ENCODE measurements at places on chromosomes 12 and 14.

- DNase-seq: no peak
Observed at GRCh38 chr14:81164167-81164774, 56.5 kb downstream of the GTF2A1 start.

GRCh38 chr14:33026850-33027430 lies 88.3 kb downstream of the NPAS3 start:
- DNase-seq: no peak

- DNase-seq: no peak
Observed at GRCh38 chr12:2944401-2945047, 14.7 kb upstream of the TEAD4 start.

DNA sequence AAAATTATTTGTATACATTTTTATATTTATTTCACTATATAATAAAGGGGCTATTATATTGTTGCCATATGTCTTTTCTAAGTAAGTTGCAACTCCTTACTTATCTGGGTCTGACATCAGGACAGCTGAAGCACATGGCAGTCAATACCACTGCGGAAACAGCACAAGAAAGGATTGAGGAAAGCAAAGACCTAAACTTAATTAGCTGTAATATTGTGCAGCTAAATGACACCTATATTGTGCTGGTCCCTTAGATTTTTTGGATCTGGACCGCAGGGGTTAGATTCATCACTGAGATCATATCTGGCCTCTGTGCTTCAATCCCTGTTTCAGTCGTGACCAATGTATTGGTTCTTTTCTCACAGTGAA lies 359.6 kb upstream of the DIO2 start:
- DNase-seq: no peak

- DNase-seq: no peak
Observed at GRCh38 chr12:19119440-19119839, 10.1 kb upstream of the PLEKHA5 start.

DNA sequence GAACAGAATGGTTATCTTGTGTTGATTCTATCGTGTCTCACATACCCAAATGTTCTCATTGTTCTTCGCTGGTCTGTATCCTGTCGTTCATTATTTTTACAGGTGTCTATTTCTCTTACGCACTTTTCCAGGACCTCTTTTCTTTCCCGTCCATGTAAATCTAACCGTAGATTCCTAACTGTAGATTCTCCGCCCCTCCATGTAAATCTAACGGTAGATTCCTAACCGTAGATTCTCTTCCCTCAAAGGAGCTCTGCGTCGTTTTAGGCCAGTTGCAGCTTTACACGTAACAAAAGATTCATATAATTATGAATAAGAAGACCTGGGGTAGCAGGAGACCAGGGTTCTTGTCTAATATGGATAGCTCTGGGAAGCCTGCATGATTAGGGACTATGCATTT lies 9.7 kb upstream of the ZNF605 start:
- DNase-seq: no peak

DNA sequence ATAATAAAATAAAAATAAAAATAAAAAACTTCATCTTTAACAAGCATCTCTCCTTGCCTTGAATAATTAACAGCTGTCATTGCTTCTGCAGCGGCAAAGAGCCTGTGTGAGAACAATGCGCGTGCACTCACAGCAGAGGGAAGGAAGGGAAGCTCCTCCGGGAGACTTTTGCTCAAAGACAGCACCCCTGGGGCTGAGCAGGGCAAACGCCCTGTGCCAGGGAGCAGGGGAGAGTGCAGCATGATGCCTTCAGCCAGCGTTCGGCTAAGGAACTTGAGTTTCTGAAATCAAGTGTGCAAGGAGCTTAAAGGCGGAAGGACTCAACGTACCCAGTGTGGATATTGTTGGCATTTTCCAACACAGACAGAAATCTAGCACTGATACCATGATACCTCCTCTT lies 120.5 kb downstream of the RIMBP2 start:
- no peak for DNase-seq

DNA sequence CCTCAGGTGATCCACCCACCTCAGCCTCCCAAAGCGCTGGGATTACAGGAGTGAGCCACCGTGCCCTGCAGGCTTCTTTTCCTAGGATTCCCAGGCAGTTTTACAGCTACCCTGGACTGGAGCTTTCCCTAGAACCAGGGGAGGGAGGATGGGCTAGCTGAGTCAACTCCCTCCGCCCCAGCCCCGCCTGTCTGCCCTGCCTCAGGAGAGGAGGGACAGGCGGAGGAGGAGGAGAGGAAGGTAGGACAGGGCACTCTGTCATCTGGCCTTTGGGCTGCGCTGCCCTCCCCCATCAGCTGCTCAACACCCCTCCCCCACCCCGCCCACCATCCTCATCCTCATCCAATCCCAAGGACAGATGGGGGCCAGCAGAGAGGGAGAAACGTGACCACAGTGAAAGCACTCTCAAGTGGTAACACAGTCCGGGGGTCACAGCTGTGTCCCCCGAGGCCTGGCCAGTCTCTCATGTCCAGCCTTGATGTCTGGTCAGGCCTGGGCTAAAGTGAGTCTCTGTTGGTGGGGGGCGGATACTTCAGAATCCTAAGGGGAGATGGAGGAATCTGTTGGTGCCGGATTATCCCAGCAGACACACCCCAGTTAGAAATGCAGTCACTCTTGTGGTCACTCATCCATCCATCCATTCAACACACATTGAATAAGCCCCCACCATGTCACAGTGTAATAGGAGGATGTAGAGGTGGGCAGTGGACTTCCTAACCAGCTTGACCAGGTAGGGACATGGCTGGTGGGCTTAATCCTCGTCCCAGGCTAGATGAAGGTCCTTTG lies 12.3 kb downstream of the FIGNL2 start:
- DNase-seq: no peak

DNA sequence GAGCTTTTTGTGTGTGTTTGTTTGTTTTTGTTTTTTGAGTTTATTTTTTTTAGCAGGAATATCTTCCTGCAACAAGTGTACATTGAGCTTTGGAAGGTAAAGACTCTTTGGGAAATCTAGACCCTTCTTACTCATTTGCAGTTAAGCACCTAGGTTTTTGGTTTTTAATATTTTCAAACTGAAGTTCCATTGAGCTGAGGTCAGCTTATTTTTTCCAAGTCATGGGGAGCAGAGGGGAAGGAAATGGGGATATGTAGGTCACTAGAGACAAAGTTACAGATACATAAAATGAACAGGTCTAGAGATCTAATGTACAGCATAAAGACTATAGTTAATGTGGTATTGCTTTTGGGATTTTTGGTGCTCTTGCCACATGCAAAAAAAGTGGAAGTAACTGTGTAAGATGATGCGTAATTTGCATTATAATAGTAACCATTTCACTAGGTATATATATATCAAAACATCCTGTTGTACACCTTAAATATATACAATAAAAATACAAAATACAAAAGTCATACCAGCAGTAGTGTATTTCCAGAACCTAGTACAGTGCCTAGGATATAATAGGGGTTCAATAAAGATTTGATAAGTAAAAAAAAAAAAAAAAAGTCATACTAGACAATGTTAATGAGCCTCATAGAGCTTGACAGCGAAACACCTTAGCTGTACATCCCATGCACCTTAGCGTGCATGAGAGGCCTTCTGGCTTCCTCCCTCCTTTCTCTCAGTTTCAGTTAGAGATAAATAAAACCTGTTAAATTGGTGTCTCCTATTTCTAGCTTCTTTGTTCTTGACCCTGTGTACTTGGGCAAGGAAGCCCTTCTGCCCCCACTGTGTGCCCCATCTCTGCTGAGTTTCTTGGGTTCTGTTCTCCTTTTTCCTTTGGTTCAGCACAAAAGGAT lies 22.7 kb downstream of the CGRRF1 start:
- DNase-seq: no peak

- DNase-seq: no peak
Observed at GRCh38 chr12:46089414-46090162, 99.2 kb upstream of the SCAF11 start.

GRCh38 chr12:77116277-77116676 lies 50.9 kb upstream of the E2F7 start:
- no peak for DNase-seq

DNA sequence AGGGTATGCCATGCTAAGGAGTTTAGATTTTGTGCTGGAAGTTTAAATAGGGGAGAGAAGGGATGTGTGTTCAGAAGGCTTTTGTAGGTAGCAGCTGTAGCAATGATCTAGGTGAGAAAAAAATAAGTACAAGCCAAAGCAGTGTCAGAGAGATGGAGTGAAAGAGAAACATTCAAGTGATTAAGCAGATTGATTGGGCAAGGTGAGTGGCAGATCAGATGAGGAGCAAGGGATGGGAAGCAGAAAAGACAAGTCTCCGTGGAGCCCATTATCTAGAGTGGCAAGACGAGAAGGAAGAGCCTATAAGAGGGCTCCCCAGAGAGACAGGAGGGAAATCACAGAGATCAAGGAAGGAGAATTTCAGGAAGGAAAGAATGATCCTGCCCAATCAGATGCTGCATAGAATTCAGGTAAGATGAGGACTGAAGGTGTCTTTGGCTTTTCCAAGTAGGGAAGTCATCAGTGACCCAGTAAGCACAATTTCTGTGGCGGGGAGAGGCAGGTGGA lies 133.5 kb downstream of the ETV6 start:
- no peak for DNase-seq

- no peak for DNase-seq
Observed at GRCh38 chr12:131589221-131589897, 121.5 kb upstream of the SFSWAP start.

DNA sequence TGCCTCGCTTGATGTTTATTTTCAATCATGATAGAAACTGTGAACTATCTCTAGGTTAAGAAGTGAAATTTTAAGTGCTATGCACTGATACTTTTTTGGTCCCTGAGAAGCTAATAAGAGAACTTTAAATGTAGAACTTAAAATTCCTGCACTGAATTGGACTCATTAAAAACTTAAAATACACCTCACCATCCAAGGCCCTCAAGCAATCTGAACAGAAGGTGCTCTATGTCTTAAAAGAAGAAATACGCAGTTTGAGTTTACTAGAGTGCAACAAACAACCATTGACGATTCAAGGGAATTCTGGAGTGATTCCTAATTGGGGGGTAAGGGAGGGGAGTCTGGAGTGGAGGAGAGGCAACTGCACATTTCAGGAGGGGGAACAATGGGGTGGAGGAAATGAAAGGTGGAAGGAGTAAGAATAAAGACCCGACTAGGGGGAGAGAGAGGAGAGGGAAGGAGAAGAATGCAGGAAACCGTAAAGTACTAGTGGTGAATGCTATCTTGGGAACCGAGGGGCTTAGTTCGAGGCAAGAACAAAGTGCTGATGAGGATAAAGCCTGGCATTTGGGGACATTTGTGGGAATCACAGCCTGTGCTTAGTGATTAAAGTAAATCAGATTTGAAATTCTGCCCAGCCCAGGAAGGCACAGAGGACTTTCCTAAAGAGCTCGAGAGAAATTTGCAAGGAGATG lies 389.7 kb downstream of the AACS start:
- DNase-seq: no peak

- DNase-seq: no peak
Observed at GRCh38 chr14:91307046-91307445, 62.5 kb upstream of the GPR68 start.

GRCh38 chr12:72272091-72272661 lies at the start of gene TRHDE:
Gene TRHDE, plus strand, starts transcription at chr12:72272370. Its CDS starts 274 bp downstream, at chr12:72272644.
- DNase-seq: no peak

- DNase-seq: no peak
Observed at GRCh38 chr12:9741726-9742125, 8.8 kb upstream of the CLECL1 start.

GRCh38 chr12:100951756-100952155 lies 157.2 kb downstream of the ANO4 start:
- no peak for DNase-seq

DNA sequence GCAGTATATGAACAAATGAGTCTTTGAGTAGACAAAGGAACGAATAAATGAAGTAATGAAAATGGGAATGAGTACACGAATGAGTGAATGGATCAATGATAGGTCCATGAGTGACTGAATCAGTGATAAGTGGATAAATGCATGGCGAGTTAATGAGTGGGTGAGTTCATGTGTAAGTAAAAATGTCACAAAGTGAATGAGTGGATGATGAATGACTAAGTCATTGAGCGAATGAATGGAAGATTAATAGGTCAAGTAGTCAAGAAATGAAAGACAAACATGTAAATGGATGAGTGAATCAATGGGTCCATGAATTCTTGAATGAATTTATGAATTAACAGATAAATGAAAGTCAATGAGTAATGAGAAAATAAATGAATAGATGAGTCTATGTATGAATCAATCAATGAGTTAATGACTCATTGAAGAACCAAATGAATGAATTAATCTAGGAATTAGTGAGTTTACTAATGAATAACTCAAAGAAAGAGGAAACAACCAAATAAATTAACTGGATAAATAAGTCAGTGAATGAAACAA lies 97.3 kb upstream of the RTL1 start:
- no peak for DNase-seq

DNA sequence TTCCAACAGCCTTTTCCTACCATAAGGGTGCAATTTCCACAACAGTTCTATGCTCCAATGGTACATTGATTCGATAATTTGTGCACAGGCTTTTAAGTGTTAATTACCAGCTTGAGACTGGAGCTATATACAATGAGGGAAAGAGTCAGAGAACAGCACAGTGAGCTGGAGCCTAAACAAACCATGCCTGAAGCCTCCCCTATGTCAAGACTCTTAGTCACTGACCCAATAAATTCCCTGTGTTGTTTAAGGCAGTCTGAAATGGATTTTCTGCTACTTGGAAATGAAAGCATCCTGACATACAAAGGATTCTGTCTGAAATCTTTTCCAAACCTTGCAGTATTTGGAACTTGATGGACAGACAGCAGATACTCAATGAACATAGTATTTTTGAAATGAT lies 149.0 kb downstream of the EFCAB11 start:
- DNase-seq: no peak

- no peak for DNase-seq
Observed at GRCh38 chr14:86333493-86333892, 803.5 kb downstream of the FLRT2 start.

DNA sequence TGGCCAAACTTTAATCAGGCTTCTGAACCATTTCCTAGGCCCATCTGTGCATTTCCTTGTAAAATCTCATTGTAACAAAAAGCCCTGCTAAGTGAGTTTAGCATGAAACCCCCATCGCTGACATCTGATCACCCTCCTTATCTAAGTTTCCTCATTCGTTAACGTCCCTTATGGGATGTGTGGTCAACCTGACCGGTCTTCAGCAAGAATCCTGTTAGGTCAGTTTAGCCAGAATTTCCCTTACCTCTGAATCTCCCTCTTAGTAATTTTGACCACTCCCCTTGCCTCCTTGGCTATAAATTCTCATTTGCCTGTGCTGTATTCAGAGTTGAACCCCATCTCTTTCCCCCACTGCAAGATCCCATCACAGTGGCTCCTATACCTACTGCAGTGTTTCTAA lies 239.3 kb downstream of the RMST start:
- DNase-seq: no peak

DNA sequence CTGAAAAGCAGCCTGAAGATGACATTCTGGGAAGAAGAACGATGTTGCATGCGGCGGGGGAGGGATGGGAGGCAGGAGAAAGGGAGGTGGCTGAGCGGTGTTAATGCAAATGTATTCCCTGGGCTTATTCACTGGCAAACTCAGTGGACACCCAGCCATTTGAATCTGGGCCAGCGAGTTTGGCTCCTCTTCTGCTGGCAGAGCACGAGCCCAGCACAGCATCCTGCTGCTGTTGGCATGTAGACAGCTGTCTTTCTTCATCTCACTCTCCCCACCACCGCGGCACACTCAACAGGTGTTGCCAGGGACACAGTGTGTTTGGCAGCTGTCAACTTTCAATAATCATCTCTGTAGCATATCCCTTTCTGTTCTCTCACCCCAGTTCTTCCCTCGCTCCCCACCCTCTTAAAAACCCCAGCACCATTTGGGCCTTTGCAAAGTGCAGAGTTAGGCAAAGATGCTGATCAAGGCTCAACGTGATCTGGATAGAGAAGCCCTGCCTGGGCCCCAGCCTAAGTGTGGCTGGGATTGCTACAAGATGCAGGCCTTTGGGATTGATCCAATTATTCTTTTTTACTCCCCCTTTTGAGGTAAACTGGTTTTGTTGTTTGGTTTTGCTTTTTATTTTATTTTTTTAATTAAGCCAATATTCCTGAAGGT lies 131.9 kb downstream of the EXOC5 start:
- DNase-seq: no peak
